ENCODE measurements at places on chromosomes 7 and 10.

- peak; percentile 91 for DNase-seq
These were observed 493 bp downstream of the NT5C2 start for GRCh38 chr10:103192451-103193106.

DNA sequence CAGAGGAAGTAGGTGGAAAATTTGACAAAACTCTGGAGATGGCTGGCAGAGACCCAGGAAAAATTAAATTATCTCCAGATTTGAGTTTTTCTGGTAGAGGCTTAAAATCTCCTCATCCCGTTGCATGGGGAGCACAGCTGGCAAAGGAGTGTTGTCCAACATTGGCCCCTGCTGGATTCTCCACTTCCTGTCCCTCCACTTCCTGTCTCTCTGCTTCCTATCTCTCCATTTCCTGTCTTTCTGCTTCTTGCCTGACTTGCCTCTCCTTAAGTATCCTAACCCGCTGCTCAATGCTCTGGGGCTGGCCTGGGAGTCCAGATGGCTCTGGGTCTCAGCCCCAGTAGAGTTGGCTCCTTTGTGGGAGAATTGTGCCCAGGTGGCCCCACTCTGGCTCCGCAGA is 65.8 kb upstream of the EMX2 start:
- DNase-seq, result no peak

DNA sequence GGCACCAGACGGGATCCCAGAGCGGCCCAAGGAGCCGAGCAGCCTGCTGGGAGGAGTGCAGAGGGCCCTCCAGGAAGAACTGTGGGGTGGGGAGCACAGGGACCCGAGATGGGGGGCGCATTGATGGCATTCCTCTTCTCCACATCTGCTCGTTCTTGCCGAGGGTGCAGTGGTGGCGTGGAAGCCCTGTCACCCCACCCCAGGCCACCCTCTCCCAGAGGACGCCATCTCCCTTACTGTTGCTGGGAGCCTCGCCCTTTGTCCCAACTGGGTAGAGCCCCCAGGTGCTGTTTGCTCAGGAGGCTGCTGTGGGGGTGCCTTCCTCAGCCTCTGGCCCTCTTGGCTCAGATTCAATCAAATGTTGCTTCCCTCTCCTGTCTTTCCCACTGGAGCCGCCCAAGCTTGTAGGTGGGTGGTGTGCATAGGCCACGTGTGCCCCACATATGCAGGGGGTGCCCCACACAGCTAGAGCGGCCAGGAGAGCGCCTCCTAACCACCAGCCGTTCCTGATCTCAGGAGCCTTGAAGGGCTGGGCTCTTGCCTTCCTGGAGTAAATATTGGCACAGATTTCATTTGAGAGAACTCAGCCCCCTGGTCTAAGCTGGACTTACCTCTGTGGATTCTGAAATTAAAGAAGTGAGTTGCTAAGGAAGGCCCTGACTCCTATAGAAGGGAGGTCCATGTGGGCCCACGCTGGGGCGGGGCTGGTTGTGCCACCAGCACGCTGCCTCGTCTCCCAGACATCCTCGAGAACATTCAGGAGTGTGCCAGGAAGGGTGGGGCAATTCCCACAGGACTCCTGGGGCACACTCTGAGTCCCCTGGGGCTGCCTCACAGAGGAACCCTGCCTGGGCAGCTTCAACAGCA is 39.2 kb downstream of the ZNF467 start:
- no peak for DNase-seq

GRCh38 chr7:119782286-119782685 is 490.7 kb upstream of the KCND2 start:
- no peak for DNase-seq

- DNase-seq, result no peak
These were observed 41.8 kb downstream of the STK32C start for GRCh38 chr10:132265890-132266496.

DNA sequence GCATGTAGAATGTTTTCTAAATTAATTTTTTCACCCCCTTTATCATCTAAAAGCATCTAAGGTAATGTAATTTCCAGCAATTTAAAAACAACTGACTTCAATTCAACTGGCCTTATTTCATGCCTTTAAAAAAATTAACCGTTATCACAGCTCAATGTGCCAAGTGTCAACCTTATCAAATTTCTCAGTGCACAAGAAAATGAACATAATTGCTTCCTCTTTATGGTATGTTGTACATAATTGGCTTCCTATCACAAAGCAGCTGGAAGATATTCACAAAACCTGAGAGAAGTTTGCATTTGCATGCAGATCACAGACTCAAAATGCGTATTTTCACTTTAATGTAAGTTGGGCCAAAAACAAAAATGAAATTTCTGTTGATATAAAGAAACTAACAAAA is 966.4 kb downstream of the GRM8 start:
- no peak for DNase-seq

DNA sequence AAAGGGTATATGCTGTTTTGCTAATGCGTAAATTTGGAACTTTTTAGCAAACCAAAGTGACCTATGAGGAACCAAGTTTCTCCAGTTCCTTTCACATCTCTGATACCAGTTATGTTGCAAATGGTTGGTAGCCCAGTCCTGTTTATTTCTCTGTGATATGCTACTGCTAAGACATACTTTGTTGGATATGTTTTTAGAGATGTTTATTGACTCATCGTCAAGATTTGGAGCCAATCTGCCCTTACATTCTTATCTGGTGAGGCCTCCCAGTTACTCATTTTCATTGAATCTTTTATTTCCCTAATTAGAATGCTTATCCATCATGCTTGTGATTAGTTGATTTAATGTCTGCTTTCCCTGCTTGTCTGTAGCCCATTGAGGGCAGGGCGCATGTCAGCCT is 58.9 kb downstream of the LRGUK start:
- no peak for DNase-seq

- DNase-seq, result no peak
These were observed 6.7 kb downstream of the TES start for GRCh38 chr7:116216956-116217571.

GRCh38 chr10:23095966-23096801 is 805 bp downstream of the MSRB2 start:
- DNase-seq, result peak; percentile 57

DNA sequence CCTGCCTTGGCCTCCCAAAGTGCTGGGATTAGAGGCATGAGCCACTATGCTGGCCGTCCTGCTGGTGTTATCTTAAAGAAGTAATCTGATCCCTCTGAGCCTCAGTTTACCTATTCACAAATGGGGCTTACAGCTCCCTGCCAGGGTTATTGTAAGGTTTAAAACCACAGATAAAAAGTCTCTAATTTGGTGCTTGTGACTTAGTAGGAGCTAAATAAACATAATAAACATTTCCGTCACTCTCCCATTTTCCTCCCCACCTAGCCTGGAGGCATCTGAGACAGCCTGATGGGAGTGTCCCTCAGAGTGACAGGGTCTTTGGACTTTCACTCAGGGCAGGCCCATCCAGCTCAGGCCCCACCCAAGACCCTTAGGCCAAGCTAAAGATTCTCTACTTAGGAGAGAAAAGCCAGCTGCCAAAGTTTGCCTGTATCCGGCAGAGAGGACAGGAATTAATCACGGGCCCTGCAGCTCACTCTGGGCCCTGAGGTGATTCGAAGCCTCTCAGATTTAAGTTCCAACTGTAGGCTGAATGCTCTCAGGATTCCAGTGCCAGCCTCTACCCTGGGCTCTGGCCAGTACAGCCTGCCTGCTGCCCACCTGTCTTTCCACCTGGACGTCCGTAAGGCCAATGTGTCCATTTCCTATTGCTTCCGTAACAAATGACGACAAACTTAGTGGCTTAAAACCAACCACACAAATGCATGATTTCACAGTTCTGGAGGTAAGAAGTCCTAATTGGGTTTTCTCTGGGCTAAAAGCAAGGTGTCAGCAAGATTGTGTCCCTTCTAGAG is 21.8 kb upstream of the DUSP5 start:
- DNase-seq, result no peak

DNA sequence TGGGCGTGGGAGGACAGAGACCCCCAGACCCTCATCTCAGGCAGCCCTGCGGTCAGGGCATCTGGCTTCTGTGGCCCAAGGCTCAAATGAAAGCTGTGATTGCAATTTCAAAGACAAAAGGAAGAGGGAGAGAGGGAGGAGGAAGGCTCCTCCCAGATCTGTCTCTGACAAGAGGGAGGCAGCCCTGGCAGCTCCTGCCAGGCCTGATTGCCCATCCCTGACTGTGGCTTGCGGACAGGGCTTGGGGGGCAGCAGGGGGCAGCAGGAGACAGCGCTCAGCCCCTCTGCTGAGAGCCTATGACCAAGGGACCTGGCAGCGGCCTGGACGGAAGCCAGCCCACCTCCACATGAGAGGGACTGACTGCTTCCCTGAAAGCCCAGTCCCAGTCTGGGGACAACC is 91.8 kb downstream of the PTPRN2 start:
- DNase-seq, result peak; percentile 19

DNA sequence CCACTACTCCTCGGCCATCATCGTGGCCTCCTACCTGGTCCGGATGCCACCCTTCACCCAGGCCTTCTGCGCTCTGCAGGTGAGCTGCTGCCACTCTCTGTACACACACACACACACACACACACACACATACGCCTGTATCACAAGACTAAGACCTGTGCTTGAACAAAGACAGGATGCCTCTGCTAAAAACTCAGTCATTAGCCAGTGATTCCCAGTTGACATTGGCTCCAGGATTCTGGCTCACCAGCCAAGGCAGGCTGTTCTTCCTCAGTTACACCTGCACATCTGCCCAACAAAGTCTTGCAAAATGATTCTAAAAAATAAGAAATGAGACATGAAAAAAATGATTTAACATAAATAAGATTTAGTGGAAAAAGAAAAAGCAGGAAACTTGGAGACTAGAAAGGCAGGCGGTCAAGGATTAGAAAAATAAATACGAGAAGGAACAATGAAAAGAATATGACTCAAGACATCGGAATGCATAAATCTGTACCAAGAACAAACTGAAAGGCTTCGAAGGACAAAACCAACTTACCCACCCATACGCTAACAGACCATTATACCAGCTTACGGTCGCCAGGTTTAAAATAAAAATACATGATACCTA is 7.4 kb upstream of the LRRC18 start:
- DNase-seq, result no peak

GRCh38 chr7:78198756-78199155 is 400.2 kb downstream of the PHTF2 start:
- no peak for DNase-seq

GRCh38 chr10:6300784-6301460 is 98.2 kb downstream of the PFKFB3 start:
- no peak for DNase-seq

DNA sequence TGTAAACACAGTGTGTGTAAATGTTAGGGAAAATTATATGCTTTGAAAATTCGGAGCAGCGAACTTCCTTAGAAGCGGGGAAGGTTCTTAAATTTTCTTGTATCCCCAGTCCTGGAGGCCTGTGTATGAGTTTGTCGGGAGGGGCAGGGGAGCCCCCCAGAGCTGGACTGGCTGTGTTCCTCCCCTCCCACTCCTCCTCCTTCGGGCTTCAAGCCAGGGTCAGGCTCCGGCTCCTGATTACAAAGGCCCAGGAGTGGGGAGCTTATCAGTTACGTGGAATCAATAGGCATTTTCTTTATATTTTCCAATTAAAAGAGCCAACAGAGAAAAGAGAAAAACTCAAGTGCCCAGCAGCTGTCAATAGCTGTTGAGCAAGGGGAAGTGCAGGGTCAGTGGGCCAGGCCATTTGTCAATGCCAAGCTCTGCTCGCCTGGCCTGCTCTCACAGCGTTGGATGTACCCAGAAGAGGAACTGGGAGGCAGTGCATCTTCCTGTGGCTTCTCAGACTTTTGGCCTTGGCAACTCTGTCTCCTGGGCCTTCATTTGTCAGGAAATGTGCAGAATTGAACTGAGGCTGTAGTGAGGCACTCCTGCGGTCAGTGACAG is 156.9 kb upstream of the PCBD1 start:
- DNase-seq, result no peak

DNA sequence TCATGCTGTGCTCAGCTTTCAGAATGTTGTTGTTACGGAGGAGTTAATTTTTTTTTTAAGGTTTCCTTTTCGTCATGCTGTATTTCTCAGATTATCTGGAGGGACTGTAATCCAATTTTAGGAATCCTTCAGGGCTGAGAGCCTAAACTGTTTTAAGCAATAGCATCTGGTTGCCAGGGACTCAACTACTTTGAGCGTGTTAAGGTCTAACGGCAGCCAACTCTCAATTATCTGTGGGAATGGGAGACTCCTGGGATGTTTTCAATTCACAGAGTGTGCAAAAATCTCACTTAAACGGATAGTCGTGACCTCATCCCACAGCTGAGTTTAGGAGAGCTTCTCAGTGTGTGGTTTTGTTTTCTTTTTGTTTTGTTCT is 291.7 kb downstream of the AUTS2 start:
- DNase-seq, result peak; percentile 18

DNA sequence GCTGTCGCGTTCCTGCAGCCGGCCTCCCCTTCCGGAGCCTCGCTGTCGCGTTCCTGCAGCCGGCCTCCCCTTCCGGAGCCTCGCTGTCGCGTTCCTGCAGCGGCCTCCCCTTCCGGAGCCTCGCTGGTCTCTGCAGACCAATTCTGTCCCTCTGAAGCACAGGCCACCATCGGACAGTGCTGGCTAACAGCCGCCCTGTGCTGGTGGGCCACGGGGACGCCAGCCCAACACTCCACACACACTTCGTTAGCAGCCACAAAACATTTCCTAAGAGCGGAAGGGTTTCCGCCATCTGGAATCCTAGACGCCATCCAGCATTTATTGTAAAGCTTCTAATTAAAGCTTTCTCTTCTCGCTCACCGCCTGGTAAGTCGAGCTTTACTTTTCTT is 11.2 kb downstream of the GPER1 start:
- DNase-seq, result no peak

GRCh38 chr10:72323771-72324191 is 30.9 kb downstream of the DNAJB12 start:
- DNase-seq, result no peak

- no peak for DNase-seq
These were observed 4.1 kb upstream of the BMPR1A start for GRCh38 chr10:86752311-86752710.

- DNase-seq, result no peak
These were observed 29.1 kb downstream of the GARIN1A start for GRCh38 chr7:128701062-128701785.

DNA sequence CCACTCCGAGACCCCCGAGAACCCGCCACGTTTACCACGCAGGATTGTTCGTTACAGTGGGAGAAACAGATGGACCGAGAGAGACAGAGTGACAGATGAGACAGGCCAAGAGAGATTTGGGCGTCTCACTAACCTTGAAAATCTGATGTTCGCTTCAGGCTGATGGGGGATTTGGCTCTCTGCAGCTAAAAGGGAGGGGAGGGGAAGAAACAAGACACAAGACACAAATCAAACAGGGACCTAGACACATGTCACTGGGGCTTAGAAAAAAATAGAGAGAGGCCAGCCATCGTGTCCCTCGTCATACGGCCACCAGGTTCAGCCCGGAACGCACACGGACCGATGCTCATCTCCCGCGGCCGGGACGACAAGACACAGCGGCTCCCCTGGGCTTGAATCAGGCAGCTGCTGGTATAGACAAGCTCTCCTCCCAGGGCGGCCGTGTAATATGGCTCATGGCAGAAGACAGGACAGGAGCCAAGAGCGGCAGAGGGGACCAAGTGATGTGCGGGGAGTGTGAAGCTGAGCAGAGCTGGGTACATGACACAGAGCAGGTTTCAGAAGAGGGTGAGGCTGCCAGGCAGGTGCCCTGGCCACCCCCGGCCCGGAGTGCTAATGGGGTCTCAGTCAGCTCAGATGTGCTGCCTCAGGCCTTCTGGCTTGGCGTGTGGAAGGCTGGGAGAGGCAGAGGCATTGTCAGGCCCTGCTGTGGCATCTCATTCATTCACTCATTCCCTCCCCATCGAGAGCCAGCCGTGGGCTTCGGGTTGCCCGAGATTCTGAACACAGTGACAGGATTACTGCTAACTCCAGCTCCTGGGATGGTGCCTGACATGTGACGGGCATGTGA is 88.5 kb upstream of the GNA12 start:
- DNase-seq, result no peak

GRCh38 chr7:41816111-41816510 is 113.2 kb upstream of the INHBA start:
- no peak for DNase-seq

Measured in OCI-LY7 (cell line).